Transverse colon (tissue), 4 donors: ENCODE measurements at places on chromosomes 5 and 9. TPM values are rescaled to one million over a fixed set of nuclear protein-coding genes. Genes with fewer than 3 reads are reported as not detected.
A peak's percentile ranks its signal among the peaks of the same experiment; 100 is the strongest.

DNA sequence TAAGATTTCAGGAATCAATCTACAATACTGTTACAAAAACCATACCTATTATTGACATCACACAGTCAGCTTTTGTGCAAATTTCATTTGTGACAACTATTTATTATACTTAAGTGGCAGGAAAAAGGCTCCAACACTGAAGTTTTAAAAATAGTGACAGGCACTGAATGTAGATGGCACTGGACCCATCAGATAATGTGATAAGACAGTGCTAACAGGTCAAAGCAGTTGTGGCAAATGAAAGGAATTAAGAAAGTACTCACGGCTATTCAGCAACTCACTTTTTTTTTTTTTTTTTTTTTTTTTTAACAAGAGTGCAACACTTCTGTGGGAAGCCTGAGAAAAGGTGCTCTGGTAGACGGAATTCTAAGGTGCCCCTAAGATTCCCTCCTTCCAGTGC is 115.0 kb upstream of the MEF2C start:
- H3K27me3 ChIP-seq, result no peaks in the 10 kb centered on the region
- H3K4me3 ChIP-seq, result no peak overlapping the region
- H3K27ac ChIP-seq, result no peak overlapping the region
- H3K4me1 ChIP-seq, result no peaks in the 10 kb centered on the region
- DNase-seq, result no peak

GRCh38 chr5:170471551-170472178 is 32.2 kb upstream of the KCNIP1 start:
- H3K27me3 ChIP-seq, result no peaks in the 10 kb centered on the region
- DNase-seq, result no peak

GRCh38 chr9:110252509-110253139 is 3.7 kb downstream of the TXN start:
- no peaks in the 10 kb centered on the region for H3K27me3 ChIP-seq
- peaks cover 13% of the 10 kb centered on the region for H3K4me1 ChIP-seq
- H3K36me3 ChIP-seq, result peaks cover 8% of the 10 kb centered on the region
- peak overlapping the region; percentile 20 for H3K27ac ChIP-seq
- DNase-seq, result peak; percentile 34

DNA sequence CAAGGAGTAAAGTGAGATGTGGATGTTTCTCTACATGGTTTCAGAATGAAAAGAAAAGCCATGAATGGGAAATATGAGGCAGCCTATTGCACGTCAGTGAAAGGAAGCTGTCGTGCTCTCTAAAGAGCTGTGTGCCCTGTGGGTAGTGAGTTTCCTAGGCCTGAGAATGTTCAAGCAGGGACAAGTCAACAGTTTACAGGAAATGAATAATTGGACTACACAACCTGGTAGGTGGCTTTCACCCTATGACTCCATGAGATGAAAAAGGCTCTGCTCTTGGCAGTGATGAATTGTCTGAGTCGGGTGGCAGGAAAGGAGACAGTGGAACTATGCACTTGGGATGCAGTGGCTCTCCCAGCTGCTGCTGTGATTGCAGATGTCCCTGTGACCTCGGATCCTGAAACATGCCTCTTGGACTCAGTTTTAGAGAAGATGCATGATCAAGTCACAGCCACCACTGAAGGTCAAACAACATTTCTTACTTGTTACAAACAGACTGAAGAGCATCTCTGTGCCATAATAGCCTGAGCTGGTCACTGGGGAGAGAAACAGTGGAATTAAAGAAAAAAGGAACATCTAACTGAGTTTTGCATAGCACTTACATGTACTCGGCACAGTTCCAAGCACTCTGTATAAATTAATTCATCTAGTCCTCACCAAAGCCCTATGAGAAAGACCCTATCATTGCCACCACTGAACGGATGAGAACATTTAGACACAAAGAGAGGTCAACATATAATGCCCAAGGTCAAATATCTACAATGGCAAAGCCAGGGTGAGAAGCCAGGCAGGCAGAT is 293.7 kb downstream of the SPOCK1 start:
- DNase-seq, result no peak
- no peak overlapping the region for H3K4me3 ChIP-seq
- no peak overlapping the region for H3K27ac ChIP-seq
- no peaks in the 10 kb centered on the region for H3K4me1 ChIP-seq
- no peaks in the 10 kb centered on the region for H3K27me3 ChIP-seq

DNA sequence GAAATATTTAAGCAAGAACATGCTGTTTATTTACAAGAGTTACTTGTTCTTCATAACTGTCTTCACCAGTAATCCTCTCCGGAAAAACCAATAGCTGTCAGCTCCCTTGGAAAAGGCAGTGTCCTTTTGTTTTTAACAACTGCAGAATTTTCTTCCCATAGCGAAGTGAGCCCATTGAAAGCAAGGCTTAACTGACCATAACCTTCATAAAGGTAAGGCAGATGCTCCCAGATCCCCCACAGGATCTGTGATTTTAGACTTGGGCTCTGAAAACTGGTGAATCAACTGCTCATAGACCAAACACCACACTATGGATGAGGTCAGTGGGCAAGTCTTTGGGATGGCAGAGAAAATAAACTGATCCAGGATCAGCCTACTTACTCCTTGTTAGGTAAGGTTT is 155.0 kb downstream of the GLIS3 start:
- H3K27me3 ChIP-seq, result no peaks in the 10 kb centered on the region
- peak overlapping the region; percentile 47 for H3K27ac ChIP-seq
- no peaks in the 10 kb centered on the region for H3K36me3 ChIP-seq
- no peaks in the 10 kb centered on the region for H3K4me1 ChIP-seq

DNA sequence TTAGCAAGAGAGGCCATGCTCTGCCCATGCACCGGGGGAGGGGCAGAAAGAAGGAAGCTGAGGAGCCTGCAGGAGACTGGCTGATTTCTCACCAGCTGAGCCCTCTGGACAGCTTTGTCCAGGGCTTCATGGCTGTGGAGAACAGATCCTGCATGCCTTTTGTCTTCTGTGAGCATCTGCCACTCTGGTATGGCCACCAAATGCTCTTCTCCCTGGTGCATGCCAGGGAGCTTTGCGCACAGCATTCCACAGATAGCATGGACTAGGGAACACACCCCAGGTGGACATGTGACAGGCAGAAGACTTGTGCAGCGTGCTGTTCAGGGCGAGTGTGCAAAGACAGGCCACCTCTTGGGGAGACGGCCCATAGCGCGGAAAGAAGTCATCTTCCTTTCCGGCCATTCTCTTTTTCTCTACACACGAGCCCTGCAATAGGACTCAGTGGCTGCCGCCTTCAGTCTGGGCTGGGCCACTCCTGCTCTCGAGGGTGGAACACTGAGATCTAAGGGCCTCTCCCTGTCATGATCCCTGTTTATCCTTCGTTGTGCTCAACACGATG is 56.7 kb downstream of the GADD45G start:
- no peaks in the 10 kb centered on the region for H3K27me3 ChIP-seq
- peak overlapping the region; percentile 78 for H3K27ac ChIP-seq
- H3K36me3 ChIP-seq, result no peaks in the 10 kb centered on the region
- no peak overlapping the region for H3K4me3 ChIP-seq
- DNase-seq, result peak; percentile 47

- no peak for DNase-seq
- H3K27me3 ChIP-seq, result no peaks in the 10 kb centered on the region
- no peak overlapping the region for H3K4me3 ChIP-seq
- no peaks in the 10 kb centered on the region for H3K4me1 ChIP-seq
These were observed 89.0 kb downstream of the ERBIN start for GRCh38 chr5:66015196-66015960.

DNA sequence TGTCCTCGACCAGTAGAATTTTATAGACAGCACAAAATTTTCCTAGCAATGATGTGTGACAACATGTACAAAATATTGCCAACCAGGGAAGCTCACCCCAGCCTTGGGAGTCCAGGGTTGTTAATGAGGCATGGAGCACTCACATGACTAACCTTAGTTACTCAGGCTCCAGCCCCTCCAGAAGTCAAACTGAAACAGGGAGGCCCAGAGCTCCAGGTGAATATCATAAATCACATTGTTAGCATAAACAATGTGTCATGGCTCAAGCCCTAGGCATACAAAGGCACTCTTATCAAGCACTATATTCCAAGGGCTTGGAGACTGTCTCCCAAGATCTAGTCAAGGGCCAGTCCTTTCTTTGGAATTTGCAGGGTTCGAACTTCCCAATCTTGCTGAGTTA is 44.4 kb downstream of the TNFAIP8 start:
- H3K4me1 ChIP-seq, result peaks cover 12% of the 10 kb centered on the region
- H3K27me3 ChIP-seq, result no peaks in the 10 kb centered on the region
- H3K36me3 ChIP-seq, result no peaks in the 10 kb centered on the region

- no peak overlapping the region for H3K4me3 ChIP-seq
- DNase-seq, result peak; percentile 62
- peaks cover 43% of the 10 kb centered on the region for H3K4me1 ChIP-seq
- H3K36me3 ChIP-seq, result no peaks in the 10 kb centered on the region
- no peaks in the 10 kb centered on the region for H3K27me3 ChIP-seq
- peak overlapping the region; percentile 77 for H3K27ac ChIP-seq
These were observed 63.7 kb upstream of the FAM120A start for GRCh38 chr9:93387791-93388190.

DNA sequence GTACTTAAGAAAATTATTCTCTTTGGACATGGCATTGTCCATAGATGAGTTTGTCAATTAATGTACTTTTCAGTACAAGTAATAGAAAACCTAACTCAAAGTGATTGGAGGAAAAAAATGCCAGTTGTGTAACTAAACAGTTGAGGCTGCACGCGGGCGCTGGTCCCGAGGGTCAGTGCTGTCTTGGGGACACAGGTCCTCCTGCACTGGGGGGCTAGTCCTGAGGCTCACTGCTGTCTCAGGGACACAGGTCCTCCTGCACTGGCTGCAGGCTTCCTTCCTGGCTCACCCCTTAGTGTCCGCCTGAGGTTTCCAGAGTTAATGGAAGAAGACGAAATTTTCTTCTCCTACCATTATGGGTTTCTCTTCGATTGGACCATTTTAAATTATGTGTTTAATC is 281.1 kb downstream of the CD180 start:
- no peak overlapping the region for H3K27ac ChIP-seq
- H3K4me1 ChIP-seq, result no peaks in the 10 kb centered on the region
- H3K27me3 ChIP-seq, result no peaks in the 10 kb centered on the region
- no peak overlapping the region for H3K4me3 ChIP-seq
- no peak for DNase-seq
- no peaks in the 10 kb centered on the region for H3K36me3 ChIP-seq

DNA sequence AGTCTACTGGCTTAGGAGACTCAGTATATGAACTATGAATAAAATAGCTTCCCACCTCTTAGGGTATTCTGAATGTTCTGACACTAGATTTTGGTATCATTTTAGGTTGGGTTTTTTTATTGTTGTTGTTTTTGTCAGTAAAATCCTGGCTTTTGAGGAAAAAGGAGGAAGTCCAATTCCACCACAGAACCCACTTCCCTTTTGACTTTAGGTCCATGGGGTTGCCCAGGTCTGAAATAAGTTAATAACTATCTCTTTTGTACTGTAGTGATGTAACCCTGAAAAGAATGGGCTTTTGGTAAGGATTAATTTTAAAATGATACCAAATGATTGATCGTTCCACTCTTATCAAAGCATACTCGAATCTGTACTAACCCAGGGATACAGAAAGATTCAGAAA is 29.1 kb upstream of the IL12B start:
- no peak for DNase-seq
- no peaks in the 10 kb centered on the region for H3K36me3 ChIP-seq
- no peak overlapping the region for H3K27ac ChIP-seq
- H3K4me1 ChIP-seq, result no peaks in the 10 kb centered on the region
- H3K27me3 ChIP-seq, result no peaks in the 10 kb centered on the region
- no peak overlapping the region for H3K4me3 ChIP-seq

- no peak overlapping the region for H3K27ac ChIP-seq
- no peaks in the 10 kb centered on the region for H3K27me3 ChIP-seq
- H3K36me3 ChIP-seq, result no peaks in the 10 kb centered on the region
- H3K4me1 ChIP-seq, result peaks cover 11% of the 10 kb centered on the region
- H3K4me3 ChIP-seq, result no peak overlapping the region
These were observed 215.7 kb upstream of the S1PR3 start for GRCh38 chr9:88775559-88775958.

- H3K4me1 ChIP-seq, result peaks cover 13% of the 10 kb centered on the region
- no peak for DNase-seq
- no peak overlapping the region for H3K4me3 ChIP-seq
- H3K27ac ChIP-seq, result no peak overlapping the region
These were observed 35.2 kb downstream of the GOLPH3 start for GRCh38 chr5:32138839-32139493.

- no peak within 1 kb of the TSS for H3K27ac ChIP-seq
- H3K27me3 ChIP-seq, result no peaks in the 10 kb centered on the region
- H3K36me3 ChIP-seq, result no peaks in the 10 kb centered on the region
- no peaks in the 10 kb centered on the region for H3K4me1 ChIP-seq
These were observed at the start of gene HK3 for GRCh38 chr5:176899296-176899891. Gene HK3 (minus strand): TSS chr5:176899346. CDS start chr5:176896159, 3,187 bp downstream.

Gene TRPM3
- 0.27 TPM for total RNA-seq

Gene OBP2B
- total RNA-seq, result not detected

Gene CYSRT1
- not detected for total RNA-seq

Gene GRM6
- total RNA-seq, result not detected

Gene AIF1L
- 2.2 TPM for total RNA-seq

Gene GPR151
- total RNA-seq, result not detected

Gene SPAG8
- total RNA-seq, result 3.0 TPM

Gene GLRA1
- total RNA-seq, result not detected

Gene ADAMTS13
- 12.7 TPM for total RNA-seq
